Stimulated activated CD4-positive, alpha-beta T cell treated with anti-CD3 and anti-CD28 coated beads, Interleukin-1b, Interleukin-23, amount 100 ng/mL, for 1 hour (primary cell): ENCODE measurements at places on chromosomes 3 and 15.

DNA sequence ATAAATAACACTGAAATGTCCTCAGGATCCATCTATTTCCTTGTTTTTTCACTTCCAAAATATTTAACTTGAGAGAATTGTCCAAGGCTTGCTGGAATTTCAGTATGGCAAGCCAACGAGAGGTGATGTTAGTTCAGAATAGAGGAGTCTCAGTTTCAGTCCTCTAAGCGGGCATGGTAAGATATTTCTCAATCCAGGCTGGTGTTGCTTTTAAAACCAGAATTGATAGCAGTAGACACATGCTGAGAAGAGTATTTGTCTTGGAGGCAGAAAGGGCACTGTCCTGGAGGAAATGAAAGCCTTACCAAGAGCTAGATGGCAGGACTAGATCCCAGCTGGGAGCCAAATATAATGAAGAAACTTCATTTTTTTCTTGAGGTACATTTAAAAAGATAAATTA, 23.1 kb downstream of the PHLDB2 start:
- DNase-seq: no peak

DNA sequence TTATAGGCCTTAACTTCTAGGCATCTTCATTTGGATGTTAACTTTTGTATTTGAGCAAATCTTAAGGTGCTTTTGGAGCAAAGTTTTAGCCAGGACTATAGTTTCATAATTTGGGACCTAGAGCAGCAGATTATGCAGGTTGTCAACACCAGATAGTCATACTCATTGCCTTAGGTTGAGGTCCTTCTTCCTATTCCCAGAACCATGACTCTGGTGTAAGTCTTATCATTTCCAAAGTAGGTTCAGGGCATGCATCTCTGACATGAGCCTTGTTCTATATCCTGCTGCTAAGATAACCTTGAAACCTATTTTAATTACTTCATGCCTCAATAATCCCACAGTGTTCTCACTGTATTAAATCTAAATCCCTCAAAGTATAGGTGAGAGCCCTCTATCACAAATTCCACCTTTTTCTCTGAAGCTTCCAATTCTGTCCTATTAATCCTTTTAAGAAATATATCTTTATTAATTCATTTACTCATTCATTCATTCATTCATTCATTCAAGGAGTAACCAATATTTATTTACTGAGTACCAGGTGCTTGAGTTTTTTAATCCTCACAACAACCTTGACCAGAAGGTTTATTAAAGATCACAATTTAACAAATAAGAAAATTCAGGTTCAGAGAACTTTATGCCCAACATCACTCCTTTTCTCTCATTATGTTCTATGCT, 2.7 kb upstream of the FNDC3B start:
- DNase-seq: no peak

DNA sequence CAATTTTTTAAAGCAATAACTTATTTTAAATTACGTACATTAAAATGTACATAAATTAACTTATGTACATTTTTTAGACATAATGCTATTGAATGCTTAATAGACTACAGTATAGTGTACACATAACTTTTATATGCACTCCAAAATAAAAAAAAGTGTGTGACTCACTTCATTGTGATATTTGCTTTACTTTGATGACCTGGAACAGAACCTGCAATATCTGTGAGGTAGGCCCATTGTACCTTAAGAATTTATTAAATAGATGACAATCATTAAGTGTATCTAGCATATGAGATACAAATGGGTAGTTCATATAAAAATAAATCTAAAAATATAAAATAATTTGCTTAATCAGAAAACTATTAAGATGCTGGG, 276.7 kb downstream of the NFKBIZ start:
- no peak for DNase-seq

GRCh38 chr3:188283347-188283746, 129.4 kb downstream of the LPP start:
- DNase-seq: no peak

- no peak for DNase-seq
These were observed 237.7 kb upstream of the AZI2 start for GRCh38 chr3:28586325-28586724.

DNA sequence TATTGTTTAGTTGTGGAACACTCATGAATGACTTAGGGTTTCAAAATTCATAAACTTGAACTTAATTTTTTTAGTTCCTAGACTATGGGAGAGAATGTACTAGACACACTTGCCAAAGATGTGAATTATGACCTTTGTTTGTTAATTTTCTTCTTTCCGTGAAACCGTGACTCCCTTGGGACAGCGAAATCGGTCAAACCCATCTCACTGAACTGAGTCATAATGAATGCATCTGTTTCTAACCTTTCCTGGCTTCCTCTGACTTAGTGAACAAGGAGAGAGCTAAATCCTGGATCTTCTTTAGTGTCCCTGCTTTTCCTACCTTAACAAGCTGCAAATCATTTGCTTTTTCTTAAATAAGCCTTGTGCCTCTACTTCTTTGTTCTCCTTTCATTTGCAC, 85.5 kb downstream of the LARS2 start:
- DNase-seq: no peak

DNA sequence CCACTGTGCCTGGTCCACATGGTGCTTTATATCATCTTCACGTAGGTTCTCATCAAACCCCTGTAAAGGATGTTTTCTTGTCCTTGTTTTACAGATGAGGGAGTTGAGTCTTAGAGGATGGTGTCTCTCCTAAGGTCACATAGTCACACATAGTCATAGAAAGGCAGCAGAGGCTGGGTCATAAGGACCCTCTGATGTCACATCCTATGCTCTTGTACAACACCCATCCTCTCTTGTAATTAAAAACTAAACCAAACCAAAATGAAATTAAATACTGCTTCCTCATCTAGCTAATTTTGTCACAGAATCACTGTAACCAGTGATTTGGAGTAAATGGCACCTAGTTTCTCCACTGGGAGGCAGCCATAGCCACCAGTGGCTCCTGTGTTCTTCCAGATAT, 21.8 kb upstream of the ATP1B3 start:
- no peak for DNase-seq

GRCh38 chr3:21729331-21729730, 21.7 kb downstream of the ZNF385D start:
- no peak for DNase-seq

DNA sequence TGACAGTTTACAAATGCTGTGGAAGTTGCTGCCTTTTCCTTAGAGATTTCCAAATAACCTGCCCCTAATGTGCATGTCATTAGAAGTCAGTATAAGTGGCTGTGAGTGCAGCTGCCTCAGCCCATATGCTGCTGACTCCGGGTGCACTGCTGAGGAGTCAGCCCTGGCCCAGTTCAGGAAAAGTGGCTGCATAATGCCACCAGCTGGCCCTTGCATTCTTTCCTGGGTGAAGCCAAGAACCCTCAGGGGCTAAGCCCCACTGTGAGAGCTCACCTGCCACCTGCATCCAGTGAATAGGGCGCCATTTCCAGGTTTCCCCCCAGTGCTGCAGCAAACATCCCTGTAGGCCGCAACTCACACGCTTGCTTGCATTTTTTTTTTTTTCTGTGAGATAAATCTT, 139.9 kb downstream of the TJP1 start:
- no peak for DNase-seq

GRCh38 chr3:178083906-178084866, 452.1 kb upstream of the KCNMB2 start:
- DNase-seq: no peak

GRCh38 chr3:64852738-64853137, 164.9 kb upstream of the ADAMTS9 start:
- DNase-seq: no peak

DNA sequence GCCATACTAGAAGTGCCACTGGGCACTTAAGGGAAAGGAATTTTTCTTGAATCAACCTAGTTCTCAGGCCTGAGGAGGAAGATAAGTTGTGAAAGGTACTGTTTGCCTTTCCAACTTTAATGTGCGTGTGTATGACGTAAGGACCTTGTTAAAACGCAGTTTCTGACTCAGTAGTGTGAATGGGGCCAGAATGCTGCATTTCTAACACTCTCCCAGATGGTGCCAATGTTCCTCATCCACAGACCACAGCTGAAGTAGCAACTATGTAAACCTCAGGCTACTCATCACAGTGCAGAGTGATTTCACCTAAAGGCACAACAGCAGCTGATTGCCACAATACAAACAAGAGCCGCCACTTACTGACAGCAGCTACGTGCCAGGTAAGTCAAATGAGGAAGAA, 103.6 kb downstream of the OTOL1 start:
- DNase-seq: no peak

DNA sequence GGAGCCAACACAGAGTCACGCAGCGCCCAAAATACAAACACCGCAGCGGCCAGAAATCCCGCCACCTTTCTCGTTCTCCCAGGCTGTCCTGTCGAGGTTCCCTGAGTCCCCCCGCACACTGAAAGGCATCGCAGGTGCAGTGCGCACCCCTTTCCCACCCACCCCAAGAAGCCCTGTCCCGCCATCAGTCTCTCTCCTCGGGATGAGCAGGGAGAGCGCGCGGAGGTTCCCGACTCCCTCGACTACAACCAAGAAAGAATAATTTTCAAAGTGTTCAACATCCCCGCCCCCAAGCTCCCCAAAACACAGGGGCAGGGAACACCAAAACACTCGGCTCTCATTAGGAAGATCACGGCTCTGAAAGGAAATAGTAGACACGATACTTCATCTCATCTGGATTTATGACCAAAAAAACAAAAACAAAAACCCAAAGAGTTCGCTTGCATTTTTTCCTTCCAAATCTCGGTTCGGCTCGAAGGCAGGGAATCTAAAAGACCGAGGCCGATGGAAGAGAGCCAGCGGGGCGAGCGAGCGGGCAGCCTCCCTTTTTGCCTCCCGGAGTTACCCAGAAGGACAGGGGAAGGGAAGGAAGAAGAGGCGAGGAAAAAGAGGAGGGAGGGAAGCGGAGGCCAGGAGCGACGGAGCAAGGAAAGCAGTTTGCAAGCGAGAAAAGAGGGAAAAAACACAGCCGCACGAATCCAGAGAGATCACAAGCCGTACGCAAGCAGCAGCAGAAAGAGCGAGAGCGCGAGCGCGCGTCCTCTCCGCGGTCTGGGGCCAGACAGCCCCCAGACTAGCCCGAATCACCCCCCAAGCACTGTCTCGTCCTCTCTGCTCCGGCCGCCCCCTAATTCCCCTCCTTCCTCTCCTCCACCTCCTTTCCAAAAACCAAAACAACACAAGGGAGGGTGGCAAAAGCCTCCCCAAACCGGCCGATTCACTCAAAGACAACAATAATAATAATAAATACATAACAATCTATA, 808 bp downstream of the BCL6 start:
- DNase-seq: no peak

GRCh38 chr3:158403013-158403412, 168.0 kb upstream of the MLF1 start:
- DNase-seq: no peak
